ENCODE measurements at places on chromosomes 11 and 22. TPM values are rescaled to one million over a fixed set of nuclear protein-coding genes. Genes with fewer than 3 reads are reported as not detected.

DNA sequence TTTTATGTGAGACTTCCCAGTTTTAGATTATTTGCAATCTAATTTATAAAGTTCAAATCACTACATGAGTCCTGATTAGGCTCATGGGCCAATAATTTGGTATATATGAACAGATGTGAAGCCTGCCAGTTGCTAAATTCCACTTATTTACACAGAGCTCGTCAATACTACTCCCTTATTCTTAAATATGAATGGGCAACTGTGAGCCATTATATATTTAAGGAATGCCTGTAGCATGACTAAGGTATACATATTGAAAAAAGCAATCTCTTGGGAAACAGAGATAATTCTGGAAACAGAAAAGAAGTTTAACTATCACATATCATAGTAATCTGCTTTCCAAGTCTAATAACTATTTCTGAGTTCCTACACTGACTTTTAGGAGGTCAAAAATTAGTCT, 27.0 kb downstream of the RBMXL2 start:
- DNase-seq: no peak

DNA sequence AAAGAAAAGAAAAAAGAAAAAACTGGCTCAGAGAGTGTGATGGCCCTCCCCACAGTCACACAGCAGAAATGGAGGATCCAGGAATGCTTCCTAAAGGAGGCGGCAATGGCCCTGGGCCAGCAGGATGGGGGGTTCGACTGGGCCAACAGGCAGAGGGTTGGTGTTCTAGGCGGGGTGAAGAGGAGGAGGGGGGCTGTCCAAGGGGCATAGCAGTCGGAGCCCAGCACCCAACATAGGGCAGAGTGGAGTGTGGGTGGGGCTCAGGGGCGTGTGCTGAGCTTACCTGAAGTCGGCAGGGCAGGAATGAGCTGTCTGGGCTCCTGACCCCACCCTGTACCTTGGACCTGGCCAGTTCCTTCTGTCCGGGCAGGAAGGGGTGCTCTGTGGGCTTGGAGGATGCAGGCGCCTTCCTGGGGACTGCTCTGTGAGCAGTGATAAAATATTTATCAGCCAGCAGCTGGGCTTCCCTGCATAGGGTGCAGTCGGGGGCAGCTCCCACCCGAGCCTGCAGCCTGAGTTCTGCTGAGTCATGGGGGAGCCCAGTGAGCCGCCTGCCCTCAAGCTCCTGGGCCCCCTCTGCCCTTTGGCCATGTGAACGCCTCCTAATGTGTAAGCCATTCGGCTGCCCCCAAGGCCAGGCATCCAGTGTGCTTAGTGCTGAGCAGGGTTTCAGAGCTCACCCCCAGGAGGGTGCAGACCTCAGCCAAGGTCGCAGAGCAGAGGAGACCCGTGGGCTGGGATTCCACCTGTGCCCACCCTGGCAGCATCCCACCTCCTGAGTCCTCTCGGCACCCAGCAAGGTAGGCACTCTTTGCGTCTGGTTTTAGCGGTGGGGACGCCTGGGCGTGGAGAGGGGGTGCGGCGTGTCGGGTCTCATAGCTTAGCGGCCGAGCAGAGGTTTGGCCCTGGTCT, 25.3 kb upstream of the PRR5 start:
- DNase-seq: no peak

- no peak for DNase-seq
Observed at GRCh38 chr11:92383430-92383829, 158.8 kb downstream of the FAT3 start.

GRCh38 chr22:29478326-29479276, 1.4 kb upstream of the NEFH start:
- no peak for DNase-seq

RHOD gene
- 2.2 TPM for total RNA-seq

- DNase-seq: no peak
Observed at GRCh38 chr22:50665738-50666137, 6.9 kb upstream of the SHANK3 start.

DNA sequence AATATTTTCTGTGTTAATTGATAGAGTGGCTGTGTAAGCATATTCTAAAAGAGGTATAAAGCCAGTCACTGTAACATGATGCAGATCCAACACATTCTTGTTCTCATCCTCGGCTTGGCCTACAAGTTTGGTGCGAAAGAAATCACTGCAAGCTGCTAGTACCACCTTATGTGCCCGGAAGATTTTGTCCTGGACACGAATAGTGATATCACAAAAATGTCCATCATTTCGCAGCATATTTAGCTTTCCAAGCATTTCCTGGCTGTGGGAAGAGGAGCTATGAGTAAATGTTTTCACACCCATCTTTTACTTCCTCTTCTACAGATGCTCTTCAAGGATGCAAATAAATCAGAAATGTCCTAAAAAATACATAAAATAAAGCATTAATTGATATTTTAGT, 53.1 kb downstream of the ZBTB44 start:
- no peak for DNase-seq

MIOX gene
- total RNA-seq: not detected

- no peak for DNase-seq
Observed at GRCh38 chr11:12534549-12534948, 139.7 kb upstream of the TEAD1 start.

TANGO2 gene
- total RNA-seq: 17.9 TPM

INSC gene
- 13.9 TPM for total RNA-seq

- no peak for DNase-seq
Observed at GRCh38 chr11:18770479-18771125, 21.0 kb downstream of the PTPN5 start.

DNA sequence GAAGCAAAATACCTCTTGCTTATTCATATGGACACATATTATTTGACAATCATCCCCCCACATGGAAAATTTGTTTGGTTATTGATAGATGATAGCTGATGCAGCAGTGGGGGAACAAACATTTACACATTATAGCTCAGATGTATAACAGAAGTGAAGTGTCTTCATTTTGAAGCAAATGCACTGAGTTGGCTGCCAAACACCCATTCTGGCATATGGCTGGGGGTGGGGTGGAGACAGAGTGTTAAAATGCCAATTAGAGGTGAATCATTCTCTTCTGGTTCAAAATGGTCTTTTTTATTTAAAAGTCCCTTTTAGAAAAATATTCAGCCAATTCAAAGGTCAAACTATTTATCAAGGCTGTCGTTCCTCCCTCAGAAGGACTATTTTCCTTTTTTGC, 157.3 kb upstream of the TRPC6 start:
- no peak for DNase-seq

DNA sequence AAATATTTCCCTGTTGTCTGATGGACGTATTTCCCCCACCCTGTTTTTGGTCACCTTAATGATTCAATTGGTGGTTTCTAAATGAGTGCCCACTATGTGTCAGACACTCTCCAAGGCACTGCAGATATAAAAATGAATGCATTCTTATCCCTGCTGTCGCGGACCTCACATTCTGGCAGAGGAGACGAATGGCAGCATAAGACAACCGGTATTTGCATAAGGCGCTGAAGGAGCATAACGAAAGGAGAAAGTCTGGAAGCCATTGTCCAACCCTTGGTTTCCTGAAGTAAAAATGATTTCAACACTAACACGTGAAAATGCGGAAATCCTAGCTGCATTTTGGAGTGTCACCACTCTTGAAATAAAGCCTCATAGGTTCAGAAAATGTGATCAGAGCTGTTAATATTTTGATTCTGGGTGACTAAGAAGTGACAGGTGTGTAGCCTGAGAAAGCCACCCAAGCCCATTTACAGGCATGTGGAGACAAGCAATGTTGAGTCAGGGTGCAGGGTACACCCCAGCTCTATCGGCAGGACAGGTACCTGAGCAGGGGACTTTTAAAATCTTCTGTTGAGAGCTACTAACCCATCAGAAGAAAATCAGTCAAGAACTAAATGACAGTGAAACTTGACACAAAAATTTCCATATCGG, 10.1 kb upstream of the GAB2 start:
- no peak for DNase-seq

SYT13 gene
- total RNA-seq: 21.5 TPM

DNA sequence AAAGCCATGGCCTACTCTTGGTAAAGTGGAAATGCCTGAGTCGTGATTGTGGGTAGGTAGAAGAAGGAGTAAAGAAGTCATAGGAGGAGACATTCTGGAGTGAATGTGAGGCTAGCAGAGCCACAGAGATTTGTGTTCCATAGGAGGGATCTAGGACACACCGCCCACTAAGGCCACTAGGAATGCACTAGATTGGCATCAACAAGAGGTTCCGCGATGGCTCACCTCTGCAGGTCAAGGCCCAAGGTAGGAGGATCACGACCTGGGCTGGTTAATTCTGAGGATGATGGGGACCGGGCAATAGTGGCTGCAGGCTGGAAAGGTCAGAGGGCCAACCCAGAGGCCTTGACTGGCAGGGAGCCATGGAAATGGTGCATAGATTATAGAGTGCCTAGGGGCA, 48.8 kb upstream of the OPCML start:
- DNase-seq: no peak

DNA sequence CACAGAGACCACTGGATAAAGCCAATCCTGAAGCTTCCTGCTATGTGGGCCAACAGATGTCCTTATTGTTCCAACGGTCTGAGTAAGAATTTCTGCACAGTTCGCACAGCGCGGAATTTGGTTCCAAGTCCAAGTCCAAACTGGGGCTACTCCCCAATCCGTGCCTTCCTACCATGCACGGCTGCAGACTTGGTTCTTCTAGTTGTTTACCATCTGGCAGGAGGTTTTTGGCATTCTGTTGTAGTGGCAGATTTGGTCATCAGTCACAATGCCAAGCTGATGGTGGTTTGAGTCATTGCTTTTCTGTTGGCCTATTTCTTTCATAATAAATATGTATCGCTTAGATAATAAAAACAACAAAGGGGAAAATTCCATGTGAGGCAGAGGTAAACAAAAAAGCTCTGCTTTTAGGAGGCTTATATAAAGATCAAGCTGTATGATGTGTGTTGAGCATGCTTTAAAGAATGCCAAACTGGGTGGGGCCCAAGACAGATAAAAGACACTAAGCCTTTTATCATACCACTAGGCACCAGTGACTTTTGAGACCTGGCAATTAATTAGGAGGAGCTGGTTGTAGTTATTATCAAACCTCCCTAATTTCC, 52.5 kb upstream of the SYN3 start:
- peak; percentile 37 for DNase-seq

- DNase-seq: no peak
Observed at GRCh38 chr11:85359859-85360258, 267.3 kb downstream of the DLG2 start.

TSPAN18 gene
- total RNA-seq: 49.1 TPM

DNA sequence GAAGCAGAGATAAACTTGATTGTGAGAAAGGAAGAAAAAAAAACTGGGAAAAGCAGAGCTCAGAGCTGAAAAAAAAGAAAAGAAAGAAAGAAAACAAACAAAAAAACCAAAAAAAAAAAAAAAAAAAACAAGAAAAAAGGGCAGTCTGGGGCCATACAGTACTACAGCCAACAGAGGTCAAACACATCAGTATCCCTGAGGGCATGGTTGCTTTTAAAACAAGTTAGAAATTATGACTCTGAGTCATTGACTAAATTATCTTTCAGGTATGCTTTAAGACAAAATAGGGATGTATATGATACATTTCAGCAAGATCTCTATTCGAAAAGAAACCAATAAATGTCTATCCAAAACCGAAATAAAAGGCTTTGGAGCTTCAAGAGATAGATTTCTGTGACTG, 37.1 kb upstream of the TLCD5 start:
- DNase-seq: no peak

DNA sequence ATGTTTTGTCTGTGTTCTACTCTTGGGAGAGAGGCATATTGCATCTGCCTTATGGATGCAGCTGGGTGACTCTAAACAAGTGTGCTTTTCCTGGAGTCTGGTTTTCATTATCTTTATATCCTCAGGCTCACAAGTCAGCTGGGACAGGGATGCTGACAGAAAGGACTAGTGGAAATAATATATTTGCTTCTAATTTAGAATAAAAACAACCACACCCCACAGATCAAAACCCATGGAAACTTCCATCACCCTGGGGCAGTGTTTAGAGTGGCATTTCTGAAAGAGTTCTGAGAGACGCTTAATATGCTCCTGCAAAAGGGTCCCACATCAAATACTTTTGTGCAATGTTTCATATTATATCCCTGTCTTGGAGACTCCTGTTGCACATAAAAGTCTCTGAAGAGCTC, 20.8 kb downstream of the KCNE3 start:
- DNase-seq: no peak

SPA17 gene
- 29.6 TPM for total RNA-seq

MPZL2 gene
- total RNA-seq: 19.5 TPM

GRCh38 chr22:45916515-45916914, 60.4 kb downstream of the WNT7B start:
- no peak for DNase-seq

DNA sequence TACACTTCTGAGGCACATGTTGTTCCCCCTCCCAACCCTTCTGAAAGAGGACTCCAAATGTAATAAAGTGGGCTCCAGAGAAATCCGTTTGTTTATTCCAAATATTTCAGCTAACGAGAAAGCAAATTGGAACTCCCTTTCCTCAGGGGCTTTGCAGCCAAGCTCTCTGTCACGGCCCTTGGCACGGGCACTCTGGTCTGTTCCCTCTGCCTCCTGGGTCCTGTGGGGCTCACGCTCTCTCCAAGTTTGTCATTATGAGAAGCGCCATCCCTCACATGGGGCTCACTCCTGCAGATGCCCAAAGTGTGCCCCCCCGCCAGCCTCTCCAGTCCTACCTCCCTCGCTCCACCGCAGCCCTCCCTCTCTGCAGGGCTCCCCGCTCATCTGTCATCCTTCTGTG, 125.4 kb upstream of the POU2AF2 start:
- DNase-seq: no peak

DNA sequence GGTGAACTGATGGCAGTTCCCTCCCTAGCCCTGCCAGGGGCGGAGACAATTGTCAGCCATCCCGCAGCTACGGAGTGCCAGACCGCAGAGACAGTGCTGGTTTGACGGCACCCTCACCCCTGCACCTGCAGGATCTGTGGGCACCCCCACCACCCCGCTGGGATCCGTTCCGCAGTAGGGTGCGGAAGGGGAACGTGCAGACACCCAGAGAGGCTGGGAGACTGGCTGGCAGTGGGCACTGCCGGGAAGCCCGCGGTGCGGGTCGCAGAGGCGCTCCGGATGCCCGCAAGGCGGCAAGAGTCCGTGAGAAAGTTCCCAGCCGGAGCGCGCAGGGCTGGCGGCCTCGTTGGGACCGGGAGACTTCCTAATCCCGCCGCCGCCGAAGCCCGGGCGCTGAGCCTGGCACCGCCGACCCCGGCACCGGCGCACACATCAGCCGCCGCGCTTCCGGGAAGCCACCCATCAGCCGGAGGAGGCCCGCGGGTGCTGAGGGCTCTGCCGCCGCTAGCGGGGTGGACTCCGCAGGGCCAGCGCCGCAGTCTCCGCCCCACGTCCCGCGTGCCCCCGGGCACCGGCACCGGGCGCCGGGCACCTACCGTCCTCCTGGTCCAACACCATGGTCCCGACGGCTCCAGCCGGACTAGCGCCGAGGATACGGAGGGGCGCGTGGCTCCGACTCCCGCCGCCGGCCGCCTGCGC, 4.3 kb upstream of the LMO1 start:
- peak; percentile 56 for DNase-seq

DNA sequence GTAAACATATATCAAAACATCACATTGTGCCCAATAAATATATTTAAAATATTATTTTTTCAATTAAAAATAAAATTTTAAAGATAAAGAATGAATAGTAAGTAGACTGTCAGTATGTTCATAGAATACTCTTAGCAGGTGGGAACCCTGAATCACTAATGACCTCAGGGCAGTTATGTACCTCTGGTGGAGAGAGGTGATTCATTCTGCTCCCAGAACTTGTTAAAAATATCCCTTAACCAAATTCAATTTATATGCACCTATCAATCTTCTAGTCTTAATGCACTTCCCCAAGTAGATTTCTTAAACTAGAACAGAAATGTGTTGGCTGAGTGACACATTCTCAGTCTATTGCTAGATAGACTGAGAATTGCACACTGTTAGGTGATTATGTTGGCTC, 183.9 kb upstream of the SYN3 start:
- DNase-seq: no peak

NOX4 gene
- total RNA-seq: 4.7 TPM

Measured in spinal cord (tissue), 10 donors.